ENCODE measurements at places on chromosomes 3 and 15. TPM values are rescaled to one million over a fixed set of nuclear protein-coding genes. Genes with fewer than 3 reads are reported as not detected.

- DNase-seq = no peak
Observed at GRCh38 chr3:197186887-197187588, 111.4 kb downstream of the DLG1 start.

DNA sequence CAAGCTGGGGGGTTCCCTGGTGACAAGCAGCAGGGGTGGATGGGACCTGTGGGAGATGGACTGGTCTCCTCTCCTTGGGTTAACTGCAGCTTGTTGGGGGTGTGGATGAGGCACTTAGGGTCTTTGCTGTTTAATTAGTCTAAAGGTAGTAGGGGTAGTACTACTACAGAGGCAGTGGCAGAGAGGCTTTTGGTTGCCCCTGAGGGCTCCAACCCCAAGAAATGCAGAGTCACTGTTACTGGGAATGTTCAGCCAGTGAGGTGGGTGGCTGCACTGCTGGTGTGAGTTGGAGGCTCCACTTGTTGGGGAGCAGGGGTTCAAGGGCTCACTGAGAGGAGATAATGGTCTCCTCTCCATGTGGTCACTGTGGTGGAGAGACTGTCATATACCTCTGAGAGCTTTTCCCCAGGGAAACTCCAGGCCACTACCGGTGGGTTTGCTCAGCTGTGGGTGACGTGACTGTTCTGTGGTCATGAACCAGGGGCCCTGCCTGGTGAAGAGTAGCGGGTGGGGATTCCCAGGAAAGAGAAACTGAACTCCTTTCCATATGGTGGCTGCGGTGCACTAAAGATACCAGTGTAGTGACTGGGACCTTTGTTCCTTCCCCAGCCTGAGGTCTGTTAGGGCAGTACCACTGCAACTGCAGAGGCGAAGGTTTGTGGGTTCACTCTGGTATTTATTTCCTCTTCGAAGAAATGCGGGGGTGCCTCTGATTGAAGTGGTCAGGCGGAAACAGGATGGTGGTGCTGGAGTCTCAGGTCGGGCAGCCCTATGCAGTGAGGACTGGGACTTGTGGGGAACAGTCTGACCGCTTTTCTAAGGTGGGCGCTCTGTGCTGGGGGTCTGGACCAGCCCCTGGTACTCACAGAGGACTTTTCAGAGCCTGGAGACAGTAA, 68.9 kb upstream of the TNFSF10 start:
- peak; percentile 91 for DNase-seq

DNA sequence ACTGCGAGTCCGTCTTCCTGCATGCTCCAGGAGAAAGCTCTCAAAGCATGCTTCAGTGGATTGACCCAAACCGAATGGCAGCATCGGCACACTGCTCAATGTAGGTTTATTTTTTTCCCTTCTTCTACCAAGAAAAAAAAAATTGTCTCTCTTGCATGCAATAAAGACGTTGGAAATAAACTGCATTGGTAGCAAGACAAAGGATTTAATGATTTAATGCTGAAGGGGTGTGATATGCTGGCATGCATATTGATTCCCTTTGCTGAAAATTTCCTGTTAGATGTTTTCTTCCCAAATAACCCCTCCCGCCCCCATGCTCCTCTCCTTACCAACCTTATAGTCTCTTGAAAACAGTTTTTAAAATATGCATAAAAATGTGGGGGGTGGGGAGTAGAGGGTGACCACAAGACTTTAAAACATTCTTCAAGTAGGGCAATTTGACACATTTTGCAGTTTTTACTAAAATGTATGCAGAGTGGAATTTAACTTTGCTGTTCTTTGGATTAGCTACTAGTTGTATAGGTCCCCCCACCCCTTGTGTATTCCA, 799 bp downstream of the RARB start:
- DNase-seq = no peak

DNA sequence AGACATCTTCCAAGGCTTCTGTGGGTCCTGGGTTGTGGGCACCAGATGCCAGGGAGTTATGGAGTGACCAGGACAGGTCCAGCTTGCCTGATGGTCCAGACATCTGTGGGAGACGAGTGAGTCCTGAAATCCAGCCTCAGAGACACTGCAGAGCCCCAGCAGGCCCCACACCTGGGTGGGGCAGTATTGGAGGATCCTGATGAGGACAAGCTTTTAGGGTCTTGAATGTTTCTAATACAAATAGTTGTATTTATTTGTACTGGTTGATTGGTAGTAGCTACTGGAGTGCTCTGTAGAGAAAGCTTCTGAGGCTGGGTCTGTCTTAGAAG, 67.5 kb upstream of the PRR23C start:
- DNase-seq = no peak

- no peak for DNase-seq
Observed at GRCh38 chr3:172192830-172193415, 153.5 kb downstream of the FNDC3B start.

DNA sequence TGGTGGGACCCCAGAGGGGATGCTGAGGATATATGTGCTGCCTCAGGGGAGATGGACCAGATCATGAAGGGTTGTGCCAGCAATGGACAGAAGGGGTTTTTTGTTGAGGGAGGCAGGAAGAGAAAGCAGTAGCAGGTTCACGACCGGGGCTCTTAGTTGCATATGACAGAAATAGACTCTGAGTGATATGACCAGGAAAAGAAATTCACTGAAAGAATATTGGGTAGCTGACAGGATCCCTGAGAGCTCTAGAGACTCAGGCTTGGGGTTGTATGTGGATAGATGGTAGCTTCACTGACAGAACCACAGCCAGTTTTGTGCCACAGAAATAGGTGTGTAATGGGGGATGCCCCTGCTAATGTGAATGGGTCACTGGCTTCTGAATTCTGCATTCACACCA, 241.6 kb downstream of the ZNF621 start:
- DNase-seq = no peak

DNA sequence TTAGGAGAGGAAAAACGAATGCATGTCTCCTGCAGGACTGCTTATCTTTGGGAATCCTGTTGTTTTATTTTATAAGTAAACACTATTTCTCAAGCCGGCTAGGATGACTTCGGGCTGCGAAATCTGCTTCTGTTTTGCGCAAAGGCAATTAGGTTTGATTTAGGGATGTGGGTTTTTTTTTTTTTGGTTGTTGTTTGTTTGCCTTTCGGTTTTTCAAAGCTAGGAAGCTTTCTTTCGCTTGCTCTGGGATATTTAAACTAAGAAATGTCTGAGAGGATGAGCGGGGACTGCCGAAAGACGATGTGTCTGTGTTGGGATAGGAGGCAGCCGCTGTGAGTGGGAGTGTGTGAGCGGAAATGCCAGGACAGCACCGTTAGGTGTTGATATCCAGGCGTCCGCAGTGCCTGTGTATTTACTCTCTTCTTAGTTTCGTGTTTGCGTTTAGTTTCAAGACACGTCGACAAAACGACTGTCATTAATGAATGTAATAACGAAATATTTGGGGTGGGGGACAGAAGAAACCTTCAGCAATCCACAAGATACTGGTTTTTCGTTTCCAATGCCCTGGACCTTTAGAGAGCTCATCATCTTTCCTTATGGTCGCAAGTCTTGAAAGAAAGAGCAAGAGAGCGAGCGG, 604 bp downstream of the ISL2 start:
- DNase-seq = peak; percentile 52

DNA sequence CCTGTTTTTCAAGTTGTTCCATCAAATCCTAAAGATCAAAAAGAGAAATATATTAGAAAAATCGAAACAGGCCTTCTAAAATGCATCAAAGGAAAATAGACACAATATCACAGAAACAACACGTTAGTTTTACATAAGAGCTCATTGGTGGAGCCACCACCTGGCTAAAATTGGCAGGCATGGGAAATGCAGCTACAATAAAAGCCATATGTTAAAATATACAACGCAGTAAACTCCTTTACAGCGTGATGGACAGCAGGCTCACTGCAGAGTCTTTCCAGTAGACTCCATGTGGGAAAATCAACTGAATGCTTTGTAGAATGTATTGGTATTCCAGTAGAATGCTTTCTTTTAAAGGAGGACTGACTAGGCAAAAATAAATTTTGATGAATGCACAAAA, 40.9 kb upstream of the MYO5C start:
- DNase-seq = no peak

- no peak for DNase-seq
Observed at GRCh38 chr15:83276661-83277060, 7.8 kb downstream of the BNC1 start.

- DNase-seq = no peak
Observed at GRCh38 chr15:82543160-82543559, 2.9 kb upstream of the RPS17 start.

DNA sequence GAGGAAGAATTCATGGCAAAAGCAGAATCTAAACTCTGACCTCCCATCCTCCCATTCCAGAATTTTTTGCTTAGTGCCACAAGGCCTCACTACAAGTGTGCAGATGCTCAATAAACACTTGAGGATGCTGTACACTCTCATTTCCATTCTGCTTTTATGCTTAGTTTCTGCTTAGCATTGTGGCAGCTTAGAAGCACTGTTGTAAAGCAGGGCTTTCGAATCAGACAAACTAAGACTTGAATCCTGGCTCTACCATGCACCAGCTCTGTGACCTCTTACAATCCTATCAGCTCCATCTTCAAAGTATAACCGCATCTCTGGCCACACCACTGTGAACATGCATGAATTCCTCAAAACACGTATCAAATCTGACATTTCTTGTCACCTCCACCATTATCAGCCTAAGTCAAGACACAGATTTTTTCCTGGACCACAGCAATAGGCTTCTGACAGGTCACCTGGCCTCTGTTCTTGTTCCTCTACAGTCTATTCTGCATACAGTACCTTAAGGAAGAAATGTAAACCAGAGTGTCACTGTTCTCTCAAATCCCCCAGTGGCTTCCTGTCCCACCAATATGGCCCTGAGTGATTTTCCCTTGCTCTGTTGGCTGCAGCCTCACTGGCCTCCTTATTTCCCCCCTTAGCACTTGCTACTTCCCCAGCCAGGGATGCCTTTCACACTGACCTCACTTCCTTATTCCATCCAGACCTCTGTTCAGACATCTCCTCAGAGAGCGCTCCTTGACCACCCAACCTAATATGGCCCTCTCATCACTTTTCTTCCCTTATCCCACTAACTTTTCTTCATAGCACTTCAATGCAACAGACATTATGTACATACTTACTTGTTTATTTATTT, 8.1 kb upstream of the PHC3 start:
- no peak for DNase-seq

GRCh38 chr15:80309769-80310384, 57.9 kb upstream of the CTXND1 start:
- no peak for DNase-seq

- no peak for DNase-seq
Observed at GRCh38 chr15:64232400-64232799, 69.6 kb upstream of the PPIB start.

- no peak for DNase-seq
Observed at GRCh38 chr3:53593611-53594010, 99.2 kb downstream of the CACNA1D start.

- DNase-seq = no peak
Observed at GRCh38 chr3:144852999-144853398, 881.4 kb downstream of the DIPK2A start.

GRCh38 chr3:138360869-138361525, 12.6 kb downstream of the MRAS start:
- no peak for DNase-seq

- DNase-seq = no peak
Observed at GRCh38 chr15:68644083-68644904, 65.5 kb downstream of the CORO2B start.

- no peak for DNase-seq
Observed at GRCh38 chr3:66469220-66469640, 31.6 kb downstream of the LRIG1 start.

DNA sequence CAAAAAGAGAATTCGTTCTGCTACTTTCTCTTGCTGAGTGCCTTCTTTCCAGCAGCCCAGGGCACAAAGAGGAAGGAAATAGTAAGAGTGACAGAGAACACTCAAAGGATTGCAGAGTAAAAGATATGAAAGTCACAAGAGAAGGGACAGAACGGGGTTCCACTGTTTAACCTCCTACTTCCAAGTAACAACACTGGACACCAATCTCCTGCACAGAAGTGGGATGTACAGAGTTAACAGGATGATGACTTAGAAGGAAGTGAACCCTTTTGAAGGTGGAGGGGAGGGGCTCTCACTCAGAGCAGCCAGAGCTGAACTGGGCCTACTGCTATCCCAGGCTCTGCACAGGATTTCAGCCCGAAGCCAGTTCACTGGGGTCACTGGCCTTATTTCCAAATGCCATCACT, 130.1 kb upstream of the PRICKLE2 start:
- DNase-seq = peak; percentile 4

DNA sequence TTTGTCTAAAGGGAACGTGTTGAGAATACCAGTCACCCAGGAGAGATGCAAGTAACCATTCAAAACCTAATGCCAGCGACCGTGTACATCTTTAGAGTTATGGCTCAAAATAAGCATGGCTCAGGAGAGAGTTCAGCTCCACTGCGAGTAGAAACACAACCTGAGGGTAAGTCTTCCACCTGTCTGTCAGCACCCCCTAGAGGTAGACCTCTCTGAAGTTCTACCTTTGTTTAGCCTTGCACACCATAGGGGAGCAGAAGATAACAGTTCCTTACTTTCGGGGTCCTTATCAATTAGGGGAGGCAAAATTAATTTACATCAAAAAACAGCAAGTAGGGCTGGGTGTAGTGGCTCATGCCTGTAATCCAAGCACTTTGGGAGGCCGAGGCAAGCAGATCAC, 124.4 kb downstream of the HCN4 start:
- no peak for DNase-seq

DNA sequence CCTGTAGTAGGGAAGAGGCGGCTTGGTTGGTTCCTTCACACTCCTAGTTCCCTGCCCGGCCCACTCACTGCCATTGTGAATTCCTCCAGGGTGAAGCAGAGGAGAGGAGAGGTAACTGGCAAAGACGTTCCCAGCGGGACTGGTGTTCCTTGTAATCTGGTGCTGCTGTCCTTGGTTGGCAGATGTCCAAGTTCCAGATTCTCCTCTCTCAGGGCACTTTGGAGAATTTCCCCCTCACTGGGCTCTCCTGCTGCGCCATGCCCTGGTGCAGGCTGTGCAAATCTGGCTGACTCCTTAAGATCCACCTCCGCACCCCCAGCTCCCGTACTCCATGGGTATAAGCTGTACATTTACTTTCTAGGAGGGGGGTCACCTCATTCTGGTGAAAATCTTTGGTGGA, 37.3 kb downstream of the THSD4 start:
- DNase-seq = no peak

The IL16 gene
- total RNA-seq = 114 TPM

The DVL3 gene
- 59.1 TPM for total RNA-seq

The USP50 gene
- total RNA-seq = 0.49 TPM

The APBA2 gene
- 96.4 TPM for total RNA-seq

The FBXW12 gene
- not detected for total RNA-seq

The TRPM1 gene
- not detected for total RNA-seq

The MAP6D1 gene
- total RNA-seq = 0.70 TPM

The TMCO5A gene
- total RNA-seq = not detected

The SH3GL3 gene
- not detected for total RNA-seq

The HTR3E gene
- total RNA-seq = not detected

The CLSTN2 gene
- 0.05 TPM for total RNA-seq

The DNAJC19 gene
- 22.2 TPM for total RNA-seq

The HRG gene
- not detected for total RNA-seq

The ZNF197 gene
- 15.7 TPM for total RNA-seq

The RGMA gene
- total RNA-seq = not detected
